Dermis microvascular lymphatic vessel endothelial cell (primary cell): ENCODE measurements at places on chromosomes 6 and 20. TPM values are rescaled to one million over a fixed set of nuclear protein-coding genes. Genes with fewer than 3 reads are reported as not detected.
A peak's percentile ranks its signal among the peaks of the same experiment; 100 is the strongest.

DNA sequence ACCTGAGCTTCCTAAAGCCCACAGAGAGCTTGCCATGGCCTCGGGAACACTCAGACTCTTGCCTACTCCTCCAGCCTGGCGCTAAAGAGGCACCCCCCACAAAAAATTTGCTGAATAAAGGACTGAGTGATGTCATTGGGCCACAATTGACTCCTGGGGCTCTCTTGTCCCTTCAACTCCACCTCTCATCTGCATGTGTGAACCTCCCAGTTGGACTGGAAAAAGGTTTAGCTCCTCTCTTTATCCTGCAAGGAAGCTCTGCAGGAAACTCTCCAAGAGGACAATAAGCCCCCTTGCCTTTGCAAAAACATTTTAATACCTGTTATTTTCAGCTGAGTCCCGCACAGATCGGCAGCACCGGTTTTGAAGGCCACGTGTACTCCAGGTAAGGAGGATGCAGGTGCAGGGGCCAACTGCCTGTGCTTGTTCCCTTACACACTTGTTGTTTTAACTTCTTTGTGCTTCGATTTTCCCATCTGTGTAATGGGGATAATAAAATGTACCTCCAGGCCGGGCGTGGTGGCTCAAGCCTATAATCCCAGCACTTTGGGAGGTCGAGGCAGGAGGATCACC lies 107.3 kb downstream of the TFAP2C start:
- DNase-seq = no peak

DNA sequence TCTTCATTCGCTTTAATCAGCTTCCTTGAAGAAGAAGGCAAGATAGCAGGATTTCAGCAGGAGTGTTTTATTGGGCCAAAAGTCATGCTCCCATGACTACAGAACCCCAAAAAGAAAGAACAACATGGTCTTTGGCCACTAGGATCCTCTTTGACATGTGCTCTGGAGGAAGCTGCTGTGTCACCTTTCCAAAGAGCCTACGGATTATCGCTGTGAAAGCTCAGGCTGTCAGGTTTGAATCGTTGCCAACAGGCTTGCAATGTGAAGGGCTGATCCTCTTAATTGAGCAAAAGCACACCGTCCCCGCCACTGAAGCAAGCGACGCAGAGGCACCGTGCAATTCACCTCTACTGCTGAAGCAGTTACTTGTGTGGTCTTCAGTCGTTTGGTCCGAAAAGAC lies 29.0 kb downstream of the MYLIP start:
- no peak for DNase-seq

GRCh38 chr6:139778688-139779087 lies 404.2 kb upstream of the CITED2 start:
- peak; percentile 52 for DNase-seq

DNA sequence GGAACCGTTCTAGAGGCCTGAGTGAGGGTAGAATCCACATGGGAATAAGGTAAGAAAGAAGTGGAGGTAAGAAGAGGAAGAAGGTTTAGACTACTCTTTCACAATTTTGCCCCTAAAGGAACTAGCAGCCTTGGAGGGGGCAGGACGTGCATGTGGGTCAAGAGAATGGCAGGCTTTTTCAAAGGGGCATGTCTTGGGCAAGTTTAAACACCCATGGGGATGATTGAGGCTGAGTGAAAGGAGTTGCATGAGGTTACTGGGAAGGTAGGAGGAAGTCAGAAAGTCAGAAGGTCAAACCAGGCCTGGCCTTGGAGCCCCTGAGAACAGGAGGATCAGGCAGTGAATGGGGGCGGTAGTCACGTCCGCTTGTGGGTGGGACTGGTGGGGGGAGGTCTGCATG lies 10.2 kb downstream of the ADA start:
- DNase-seq = no peak

- DNase-seq = no peak
Measured at GRCh38 chr6:40148882-40149573, 214.8 kb upstream of the MOCS1 start.

- DNase-seq = peak; percentile 21
Measured at GRCh38 chr20:50635676-50636600, 55.4 kb downstream of the RIPOR3 start.

Gene PRKN
- 0.39 and 1.3 TPM in 2 replicates for total RNA-seq

Gene CYP24A1
- total RNA-seq = not detected in 2 replicates

- DNase-seq = no peak
Measured at GRCh38 chr20:63648895-63649589, 4.2 kb downstream of the STMN3 start.

GRCh38 chr6:129615020-129615419 lies 95.0 kb downstream of the ARHGAP18 start:
- no peak for DNase-seq

- DNase-seq = no peak
Measured at GRCh38 chr20:2542361-2542760, 6.0 kb downstream of the TMC2 start.

- no peak for DNase-seq
Measured at GRCh38 chr6:134888316-134888715, 61.6 kb downstream of the ALDH8A1 start.

- peak; percentile 43 for DNase-seq
Measured at GRCh38 chr6:99603421-99604165, 3.0 kb upstream of the PRDM13 start.

DNA sequence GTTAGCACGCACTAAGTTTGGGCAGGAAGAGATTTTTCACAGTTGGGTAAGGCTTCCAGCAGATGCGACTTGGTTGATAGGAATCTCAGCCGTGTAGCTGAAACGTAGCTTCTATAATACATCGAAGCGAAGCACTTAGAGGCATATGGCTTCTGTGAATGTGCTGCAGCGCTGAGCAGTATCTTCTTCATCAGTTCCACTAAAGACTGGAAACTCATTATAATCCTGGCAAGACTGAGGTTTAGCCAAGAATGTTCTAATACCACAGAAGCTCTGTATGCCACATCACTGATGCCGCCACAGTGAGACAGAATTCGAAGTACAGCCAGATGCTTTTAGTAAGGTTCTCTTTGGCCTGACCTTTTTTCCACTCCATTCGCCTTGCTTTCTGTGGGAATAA lies 680.2 kb upstream of the AGPAT4 start:
- no peak for DNase-seq

DNA sequence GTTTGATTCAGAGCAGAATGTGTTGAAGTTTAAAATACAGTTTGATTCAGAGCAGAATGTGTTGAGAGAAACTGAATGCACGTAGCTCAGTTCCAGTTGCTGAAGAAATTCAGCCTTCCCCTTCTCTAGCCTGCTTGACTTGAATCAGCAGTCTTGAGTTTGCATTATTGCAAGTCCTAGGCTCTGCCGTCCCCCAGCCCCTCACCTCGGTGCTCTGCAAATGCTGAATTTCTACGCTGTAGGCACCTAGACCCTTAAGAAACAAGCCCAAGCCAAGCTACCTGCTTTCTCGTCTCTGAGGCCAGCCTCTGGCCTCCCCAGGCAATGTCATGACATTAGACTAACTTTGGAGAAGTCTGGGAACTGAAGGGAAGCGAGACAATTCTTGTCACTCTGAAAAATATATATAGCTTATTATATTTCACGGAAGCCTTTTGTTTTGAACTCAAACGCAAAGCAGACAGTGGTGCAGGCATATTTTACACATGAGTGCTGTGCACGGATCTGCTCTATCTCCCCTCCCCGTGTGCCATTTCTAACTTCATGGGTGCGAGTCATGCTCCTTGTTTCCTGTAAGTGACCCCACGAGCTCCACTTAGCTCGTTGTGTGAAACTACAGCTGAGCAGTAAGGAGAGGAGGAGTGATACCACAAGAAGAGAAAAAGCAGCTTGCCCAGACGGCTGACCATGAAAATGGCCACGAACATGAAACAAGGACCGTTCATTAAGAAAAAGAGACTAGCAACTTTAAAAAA lies 71.4 kb upstream of the DUSP22 start:
- no peak for DNase-seq

DNA sequence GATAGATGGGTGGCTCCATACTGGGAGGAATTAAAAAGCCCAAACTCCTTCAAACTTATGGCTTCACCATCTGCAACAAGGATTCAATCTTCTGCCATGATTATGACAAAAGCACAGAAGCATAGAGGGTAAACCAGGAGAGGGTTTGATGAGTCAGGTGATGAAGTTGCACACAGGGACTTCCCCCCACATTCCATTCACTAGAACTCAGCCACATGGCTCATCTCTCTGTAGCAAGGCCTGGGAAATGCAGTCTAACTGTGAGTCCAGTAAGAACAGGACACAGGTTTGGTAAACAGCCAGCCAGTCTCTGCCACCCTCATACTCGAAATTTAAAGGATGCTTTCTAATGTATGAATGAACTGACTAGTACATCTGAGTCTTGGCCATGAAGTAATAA lies 142.9 kb downstream of the HIVEP2 start:
- DNase-seq = peak; percentile 51

Gene BMP6
- total RNA-seq = 72.8 and 153 TPM in 2 replicates

Gene UQCC2
- 9.9 and 21.2 TPM in 2 replicates for total RNA-seq

Gene RCAN2
- total RNA-seq = 0.25 and 0.26 TPM in 2 replicates

Gene COL11A2
- under 0.01 and 0.38 TPM in 2 replicates for total RNA-seq
